Midbrain (tissue), 1 donor: ENCODE measurements at places on chromosomes 5 and 9.

DNA sequence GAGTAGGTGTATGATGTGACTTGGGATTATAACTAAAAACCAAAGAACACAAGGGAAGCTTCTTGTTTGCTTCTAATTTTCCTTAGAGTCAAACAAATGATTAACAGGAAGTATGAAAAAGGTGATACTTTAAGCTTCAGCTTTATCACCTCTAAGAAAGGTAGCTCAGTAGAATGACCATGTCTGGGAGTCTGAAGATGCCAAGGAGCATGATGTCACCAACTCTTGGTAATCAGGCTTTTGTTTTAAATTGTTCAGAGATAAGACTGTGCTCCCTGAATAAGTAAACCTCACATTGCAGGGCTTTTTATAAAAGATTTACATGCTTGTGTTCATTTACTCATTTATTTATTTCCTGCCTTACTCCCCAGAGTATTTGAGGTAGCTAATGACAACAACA, 169.9 kb downstream of the FER start:
- DNase-seq, result no peak

- peak; percentile 78 for DNase-seq
These were observed 455.4 kb downstream of the CAAP1 start for GRCh38 chr9:26437056-26437711.

DNA sequence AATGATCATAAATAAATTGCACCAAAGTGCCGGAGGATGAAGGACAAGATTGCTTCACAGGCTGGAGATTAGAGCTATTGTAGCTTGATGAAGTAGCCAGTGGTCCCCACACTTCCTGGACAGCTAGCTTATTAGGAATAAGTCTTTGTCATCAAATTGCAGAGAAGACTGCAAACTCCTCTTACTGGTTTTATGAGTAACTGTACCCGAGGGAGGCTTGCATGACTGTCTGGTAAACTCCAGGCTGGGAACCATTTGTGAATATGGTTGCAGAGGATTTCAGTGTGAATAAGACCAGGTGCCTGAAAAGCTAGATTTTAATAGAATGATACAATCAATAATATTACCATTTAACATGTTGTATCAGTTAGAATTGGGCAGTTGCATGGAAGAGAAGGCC, 36.5 kb upstream of the SEMA5A start:
- DNase-seq, result no peak

GRCh38 chr9:83625178-83625577, 2.2 kb downstream of the IDNK start:
- DNase-seq, result no peak

- no peak for DNase-seq
These were observed 6.1 kb downstream of the ST6GALNAC4 start for GRCh38 chr9:127910613-127911205.

DNA sequence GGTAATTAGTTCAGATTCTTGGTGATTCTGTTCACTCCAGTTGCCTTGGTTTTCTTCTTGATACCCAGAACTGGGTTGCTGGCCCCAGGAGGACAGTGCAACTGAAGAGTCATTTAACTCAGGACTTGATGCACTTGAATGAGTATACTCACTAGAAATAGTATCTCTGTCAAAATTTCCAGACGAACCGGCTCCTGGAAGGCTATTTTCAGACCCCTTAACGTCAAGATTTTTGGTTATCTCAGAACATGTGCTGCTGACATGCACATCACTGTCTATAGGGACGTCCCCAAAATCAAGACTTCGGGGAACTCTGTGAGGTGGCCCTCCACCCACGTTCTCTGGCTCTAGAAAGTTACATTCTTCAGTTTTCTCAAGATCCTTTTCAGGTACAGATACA, 56.7 kb upstream of the PCA3 start:
- no peak for DNase-seq

DNA sequence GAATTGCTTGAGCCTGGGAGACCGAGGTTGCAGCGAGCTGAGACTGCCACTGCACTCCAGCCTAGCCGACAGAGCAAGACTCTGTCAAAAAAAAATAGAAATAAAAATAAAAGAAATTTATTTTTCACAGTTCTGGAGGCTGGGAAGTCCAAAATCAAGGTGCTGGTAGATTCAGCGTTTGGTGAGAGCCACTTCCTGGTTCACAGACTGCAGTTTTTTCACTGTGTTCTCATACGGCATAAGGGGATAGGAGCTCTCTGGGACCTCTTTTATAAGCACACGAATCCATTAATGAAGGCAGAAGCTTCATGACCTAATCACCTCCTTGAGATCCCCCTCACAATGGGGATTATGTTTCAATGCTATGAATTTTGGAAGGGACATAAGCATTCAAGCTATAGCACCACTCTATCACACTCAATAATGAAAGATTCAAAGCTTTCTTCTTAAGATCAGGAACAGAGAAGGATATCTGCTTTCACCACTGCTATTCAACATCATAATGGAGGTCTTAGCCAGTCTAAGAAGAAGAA, 5.3 kb downstream of the PJA2 start:
- no peak for DNase-seq

DNA sequence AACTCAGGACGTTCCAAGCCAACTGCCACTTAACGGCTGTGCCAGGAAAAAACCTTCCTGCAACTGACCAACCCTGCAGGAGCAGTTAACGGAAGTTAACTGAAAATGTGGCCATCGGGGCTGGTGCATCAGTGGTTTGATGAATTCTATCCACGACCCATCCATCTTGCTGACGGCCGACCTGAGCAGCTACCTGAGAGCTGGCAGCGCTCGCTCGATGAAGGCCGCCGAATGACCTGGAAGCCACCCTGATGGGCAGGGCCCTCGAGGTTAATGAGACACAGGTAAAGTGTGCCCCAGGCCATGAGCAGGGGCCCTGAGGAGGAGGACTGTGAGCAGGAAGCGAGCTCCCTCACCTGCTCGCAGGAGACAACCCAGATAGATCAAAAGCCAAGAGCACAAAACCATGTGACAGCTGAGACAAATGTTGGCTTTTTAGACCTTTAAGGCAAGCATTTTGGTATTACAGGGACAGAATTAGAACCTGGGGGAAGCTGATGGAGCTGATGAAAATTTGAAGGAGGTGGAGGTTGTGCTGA, 35.3 kb upstream of the FLT4 start:
- DNase-seq, result no peak

DNA sequence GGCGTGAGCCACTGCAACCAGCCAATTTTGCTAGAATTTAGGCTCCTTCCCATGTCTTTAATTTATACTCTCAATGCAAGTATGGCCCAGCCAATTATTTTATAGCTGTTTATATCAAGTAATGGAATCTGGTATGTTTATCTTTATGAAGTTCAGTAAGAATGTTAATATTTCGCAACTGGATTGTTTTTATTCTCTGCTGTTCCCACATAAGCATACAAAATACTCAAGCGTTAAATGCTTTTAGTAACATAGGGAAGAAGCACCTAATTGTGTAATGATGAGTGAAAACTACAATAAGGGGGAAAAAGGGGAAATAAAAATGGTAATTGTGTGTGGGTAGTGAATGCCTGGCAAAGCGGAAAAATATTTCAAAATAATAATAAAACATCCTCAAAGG, 21.3 kb downstream of the PWWP2A start:
- DNase-seq, result no peak

DNA sequence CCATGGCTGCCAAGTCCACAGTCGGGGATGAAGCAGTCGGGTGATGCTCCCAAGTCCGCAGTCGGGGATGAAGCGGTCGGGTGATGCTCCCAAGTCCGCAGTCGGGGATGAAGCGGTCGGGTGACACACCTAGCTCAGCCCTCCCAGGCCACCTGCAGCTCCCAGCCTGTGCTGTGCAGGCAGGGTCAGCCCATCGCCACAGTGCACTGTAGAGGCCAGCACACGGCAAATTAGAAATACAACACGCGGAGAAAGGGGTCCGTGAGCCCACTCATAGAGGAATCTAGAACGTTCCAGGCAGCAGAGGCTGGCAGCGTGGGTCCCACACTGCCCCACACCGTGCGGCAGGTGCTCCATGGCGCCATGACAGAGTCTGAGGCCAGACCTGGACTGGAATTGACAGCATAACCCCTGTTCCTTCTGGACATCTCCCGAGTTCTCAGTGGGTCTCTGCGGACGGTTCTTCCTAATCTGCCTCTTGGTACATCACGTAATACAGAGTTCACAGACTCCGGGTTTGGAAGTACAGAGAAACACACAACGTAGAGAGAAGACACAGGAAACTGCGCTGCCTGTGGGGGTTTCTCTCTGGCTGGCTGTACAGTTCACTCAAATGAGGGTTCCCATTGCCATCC, 7.7 kb upstream of the EXOC3 start:
- DNase-seq, result no peak
